ENCODE measurements at places on chromosomes 11 and 22.

DNA sequence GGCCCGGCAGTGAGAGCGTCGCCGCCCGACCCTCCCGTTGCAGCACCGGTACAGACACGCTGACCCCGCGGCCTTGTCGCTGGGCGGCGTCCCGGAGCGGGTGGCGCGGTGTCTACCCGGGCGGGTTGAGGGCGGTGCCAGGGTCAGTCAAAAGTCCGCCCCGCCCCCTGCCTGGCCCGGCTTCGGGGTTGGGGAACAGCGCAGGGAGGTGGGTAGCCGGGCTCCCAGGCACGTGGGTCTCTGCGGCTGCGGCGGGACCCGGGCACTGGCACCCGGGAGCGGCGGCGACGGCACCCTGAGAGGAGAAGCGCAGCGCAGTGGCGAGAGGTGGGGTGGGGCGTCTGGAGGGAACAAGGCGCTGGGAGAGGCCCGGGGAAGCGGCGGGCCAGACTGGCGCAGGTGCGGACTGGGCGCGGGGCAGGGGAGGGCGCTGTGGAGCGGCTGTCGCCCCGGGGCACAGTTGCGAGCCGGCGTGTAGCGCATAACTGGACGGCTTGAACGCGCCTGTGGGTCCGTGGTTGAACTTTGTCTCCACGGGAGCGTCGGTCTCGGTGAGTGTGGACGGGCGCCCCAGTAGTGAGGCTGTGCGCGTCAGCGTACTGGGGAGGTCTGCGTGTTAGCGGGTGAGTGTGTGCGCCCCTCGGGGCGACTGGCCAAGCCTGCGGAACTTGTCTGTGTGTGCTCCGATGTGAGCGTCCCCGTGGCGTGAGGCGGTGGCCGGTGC is at the start of gene P2RY2:
Gene P2RY2 (plus strand): TSS at position 176 of the 724 bp plus-strand sequence. CDS start 15,879 bp downstream, outside the sequence.
- DNase-seq: peak; percentile 25

DNA sequence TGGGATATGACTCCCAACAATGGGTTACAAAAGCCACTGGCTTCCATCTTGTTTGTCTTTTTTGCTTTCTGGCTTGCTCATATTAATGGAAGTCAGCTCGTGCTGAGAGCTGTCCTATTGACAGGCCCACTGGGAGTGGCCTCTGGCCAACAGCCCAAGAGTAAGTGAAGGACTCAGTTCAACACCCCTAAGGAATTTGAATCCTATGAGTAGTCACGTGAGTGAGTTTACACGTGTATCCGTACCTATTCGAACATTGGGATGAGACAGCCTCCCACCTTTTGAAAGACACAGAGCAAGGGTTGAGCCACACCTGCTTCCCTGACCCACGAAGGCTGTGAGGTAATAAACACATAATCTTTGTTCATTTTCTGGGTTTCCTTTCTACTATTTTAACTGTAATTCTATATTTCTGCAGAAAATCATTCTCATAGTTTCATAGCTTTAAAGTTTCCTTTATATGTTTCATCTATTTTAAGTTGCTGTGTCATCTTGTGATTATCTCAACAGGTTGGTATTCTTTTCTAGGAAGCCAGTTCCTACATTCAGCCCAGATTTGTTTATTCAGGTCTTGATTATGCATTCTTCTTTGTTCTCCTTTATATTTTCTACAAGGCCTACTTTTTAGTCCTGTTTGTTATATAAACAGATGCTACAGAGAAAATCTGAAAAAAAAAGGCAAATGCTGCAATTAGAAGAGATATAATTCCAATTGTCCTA is 802.3 kb downstream of the CNTN5 start:
- no peak for DNase-seq

GRCh38 chr22:32608494-32608893 is 133.9 kb downstream of the FBXO7 start:
- no peak for DNase-seq

- no peak for DNase-seq
Observed at GRCh38 chr22:37015587-37015878, 3.7 kb downstream of the TST start.

GRCh38 chr11:91912322-91912721 is 312.3 kb upstream of the FAT3 start:
- no peak for DNase-seq

DNA sequence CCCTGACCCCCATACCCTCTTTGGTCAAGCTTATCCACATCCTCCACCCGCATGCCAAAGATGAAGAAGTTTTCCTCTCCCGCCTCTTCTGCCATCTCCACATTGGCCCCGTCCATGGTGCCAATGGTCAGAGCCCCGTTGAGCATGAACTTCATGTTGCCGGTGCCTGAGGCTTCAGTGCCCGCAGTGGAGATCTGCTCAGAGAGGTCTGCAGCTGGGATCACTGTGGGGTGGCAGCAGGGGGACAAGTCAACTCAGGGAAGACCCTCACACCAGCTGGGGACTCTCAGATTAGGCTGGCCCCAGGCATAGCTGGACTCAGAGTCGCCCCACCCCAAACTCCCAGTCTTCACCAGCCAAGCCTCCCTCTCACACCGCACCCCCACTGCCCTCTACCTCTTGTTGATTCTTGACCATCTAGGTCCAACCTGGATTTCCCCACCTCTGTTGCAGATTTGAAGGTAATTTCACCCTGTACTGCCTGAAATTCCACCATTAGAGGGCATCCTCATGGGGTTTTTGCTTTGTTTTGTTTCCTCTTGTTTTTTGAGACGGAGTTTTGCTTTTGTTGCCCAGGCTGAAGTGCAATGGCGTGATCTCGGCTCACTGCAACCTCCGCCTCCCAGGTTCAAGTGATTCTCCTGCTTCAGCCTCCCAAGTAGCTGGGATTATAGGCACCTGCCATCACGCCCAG is 6.6 kb upstream of the RASGRP2 start:
- no peak for DNase-seq

DNA sequence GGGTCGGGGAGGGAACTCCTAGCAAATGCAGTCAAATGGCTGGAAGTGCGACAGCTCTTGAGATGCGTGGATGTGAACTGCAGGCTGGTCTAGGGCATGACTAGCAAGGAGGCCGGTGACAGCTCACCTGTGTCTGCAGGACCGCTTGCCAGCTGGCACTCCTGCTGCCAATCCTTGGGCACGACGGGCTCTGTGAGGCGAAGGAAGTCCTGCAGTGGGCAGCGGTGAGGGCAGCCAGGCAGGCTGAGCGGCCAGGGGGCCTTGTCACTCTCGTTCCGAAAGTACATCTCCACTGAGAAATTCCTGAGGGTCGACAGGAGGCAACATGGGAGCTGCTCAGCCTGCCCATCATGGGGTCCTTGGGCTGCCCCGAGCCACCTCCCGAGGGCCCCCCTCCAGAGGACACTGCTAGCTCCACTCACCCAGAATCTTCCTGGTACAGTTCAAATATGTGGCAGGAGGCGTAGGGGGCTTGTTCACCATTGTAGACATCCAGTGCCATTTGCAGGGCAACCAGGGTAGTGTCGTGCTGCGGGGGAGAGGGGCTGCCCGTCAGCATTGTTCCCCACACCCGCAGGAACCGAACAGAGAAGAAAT is 5.9 kb downstream of the ACP2 start:
- no peak for DNase-seq

GRCh38 chr11:128390246-128390645 is 197.1 kb downstream of the ETS1 start:
- DNase-seq: no peak

DNA sequence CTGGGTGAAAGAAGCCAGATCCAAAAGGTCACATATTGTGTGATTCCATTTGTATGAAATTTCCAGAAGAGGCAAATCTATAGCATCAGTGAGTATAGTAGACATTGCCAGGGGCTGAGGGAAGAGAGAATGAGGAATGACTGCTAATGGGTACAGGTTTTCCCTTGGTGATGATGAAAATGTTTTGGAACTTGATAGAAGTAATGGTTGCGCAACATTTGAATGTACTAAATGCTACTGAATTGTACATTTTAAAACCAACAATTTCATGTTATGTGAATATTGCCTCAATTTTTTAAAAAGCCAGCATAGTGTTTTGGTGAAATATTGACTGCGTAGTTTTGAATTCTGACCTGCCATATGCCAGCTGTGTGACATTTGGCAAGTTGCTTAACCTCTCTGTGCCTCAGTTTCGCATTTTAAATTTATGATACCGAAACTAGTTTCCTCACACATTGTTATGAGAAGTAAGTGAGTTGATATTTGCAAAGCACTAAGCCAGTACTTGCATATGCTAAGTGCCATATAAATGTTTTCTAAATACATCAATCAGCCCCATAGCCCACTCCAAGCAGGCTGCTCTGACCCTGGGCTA is 75.4 kb upstream of the TMEM45B start:
- DNase-seq: no peak

DNA sequence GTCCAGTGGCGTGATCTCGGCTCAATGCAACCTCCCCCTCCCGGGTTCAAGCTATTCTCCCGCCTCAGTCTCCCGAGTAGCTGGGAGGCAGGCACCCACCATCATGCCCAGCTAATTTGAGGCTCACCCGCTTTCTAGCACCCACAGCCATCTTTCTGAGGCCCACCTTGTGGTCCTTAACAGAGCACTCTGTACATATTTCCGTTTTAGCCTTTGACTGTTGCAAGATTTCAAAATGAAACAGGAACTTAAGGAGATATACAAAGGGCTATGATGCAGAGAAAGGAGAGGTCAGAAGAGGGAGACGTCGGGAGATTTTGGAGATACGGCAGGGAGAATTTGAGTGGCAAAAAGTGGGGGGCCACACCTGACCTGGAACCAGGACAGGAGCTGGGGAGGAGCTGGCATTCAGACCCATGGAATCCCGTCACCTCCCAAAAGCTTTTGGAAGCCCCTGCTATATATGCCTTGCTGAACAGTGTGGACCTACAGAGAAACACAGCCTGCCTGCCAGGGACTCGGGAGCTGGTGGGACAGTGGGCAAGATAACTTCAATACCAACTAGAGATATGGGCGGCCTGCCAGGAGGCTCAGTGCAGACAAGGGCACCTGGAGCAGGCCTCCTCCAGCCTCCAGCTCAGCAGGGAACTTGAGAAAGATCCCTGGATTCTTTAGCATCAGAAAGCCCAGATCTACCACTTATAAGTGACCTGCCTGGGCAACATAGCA is 8.0 kb upstream of the CLCF1 start:
- DNase-seq: no peak

DNA sequence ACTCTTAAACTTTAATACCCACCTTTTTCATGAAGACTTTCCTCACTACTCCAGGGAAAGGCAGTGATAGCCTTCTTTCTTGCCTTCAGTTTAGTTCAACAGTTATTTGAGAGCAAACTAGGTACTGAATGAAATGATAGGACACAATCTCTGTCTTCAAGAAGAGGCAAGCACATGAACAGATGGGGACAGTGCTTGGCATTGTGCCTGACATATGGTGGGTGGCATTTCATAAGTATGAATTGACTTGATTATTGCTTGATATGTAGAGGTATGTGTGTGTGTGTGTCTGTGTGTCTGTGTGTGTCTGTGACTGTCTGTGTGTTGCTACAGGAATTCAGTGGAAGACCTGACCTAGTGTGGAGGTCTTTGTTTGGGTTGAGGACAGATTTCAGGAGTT is 504.1 kb downstream of the NELL1 start:
- no peak for DNase-seq

DNA sequence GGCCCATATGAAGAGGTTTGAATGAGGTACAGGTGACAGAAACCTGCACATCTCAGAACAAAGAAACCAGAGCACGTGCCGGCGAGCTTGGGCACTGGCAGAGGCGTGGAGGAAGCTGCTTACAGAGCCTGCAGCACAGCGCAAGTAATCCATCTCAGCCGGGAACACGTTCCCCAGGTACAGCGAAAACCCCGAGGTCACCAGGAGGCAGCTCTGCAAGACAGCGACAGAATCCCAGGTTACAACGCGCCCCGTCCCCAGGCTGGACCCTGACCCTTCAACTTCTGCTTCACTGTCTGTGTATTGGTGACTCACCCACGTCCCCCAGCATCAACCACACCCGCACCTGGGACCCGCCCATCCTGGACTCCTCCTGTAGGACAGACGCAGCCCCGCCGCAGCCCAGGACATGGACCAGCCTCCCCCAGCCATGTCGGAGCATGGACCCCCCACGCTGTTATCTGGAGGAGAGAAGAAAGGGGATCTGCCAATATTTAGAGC is 2.2 kb downstream of the MLC1 start:
- no peak for DNase-seq

DNA sequence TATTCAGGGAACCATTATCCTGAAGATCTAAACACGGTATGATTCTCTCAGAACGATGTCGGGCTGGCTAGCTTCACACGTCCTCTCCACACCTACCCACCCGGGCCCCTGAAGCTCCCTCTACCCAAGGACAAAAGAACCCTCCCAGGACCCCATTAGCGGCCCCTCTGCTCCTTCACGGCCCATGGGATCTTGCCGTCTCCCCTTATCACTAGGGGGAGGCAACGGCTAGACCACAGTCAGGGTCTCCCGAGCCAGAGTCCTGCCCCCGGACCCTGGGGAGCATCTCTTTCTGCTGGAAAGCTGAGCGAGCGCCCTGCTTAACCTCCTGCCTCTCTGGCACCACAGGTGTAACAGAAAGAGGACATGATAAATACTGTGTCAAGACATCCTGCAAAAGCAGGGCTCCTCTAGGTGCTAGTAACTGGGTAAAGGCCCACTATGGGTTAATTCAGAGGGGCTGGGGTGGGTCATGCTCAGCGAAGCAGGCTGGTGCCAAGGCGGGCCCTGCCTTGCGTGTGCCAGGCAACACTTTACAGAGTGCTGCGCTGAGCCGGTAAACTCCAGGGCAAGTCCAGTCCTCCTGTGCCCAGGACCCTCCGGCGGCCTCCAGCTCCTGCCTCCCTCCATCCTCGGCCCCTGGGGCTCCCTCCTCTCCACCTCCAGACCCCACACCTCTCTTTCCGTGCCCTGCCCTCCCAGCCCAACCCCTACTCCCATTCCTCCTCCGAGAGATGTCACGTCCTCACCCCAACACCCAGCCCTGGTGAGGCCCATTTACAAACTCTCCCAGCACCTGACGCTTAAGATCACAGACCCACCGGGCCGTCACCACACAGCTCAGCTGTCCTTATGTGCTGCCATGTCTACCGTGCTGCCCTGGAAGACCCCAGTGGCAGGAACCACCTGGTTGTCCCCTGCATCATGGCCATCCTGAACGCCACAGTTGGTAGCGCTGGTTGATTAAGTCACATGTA is 3.0 kb downstream of the TOLLIP start:
- DNase-seq: no peak

DNA sequence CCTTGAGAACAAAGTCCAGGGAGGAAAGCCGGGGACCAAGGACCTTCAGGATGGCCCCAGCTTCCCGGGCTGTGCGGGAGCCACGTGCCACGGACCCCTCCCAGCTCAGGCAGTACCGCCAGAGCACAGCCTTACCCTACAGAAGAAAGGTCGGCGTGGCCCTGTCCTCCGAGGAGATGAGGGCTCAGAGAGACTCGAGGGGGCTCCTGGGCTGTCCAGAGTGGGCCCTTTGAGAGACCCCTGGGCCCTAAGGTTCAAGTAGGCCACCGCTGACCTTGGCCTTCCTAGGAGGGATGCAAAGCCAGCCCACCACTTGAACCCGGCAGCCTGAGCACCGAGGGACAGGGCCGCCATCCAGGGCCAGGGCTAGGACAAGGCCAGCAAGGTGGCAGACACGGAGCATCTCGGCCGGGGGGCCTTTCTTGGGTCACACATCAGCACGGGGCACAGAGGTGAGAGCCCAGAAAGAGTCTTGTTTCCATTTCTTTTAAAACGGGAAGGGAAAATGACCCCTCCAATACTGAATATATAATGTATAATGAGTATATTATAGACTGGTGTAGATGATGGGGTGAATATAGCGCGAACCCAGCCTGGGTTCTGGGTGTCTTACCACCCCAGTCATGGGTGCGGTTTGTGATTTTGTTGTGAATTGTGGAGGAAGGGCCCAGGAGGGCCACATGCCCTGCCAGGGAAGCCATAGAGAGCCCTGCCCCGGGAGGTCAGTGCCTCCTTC is 34.4 kb upstream of the PPARA start:
- DNase-seq: no peak
